Bronchial epithelial cell (primary cell): ENCODE measurements at places on chromosomes 12 and 14. TPM values are rescaled to one million over a fixed set of nuclear protein-coding genes. Genes with fewer than 3 reads are reported as not detected.

The P2RX7 gene
- total RNA-seq = under 0.01 and 0.77 TPM in 2 replicates

The FGF23 gene
- not detected in 2 replicates for total RNA-seq

The EXOC3L4 gene
- total RNA-seq = 0.26 TPM in 1 of 2 replicates, not detected in the other

The DYNC1H1 gene
- 277 and 372 TPM in 2 replicates for total RNA-seq

The SPTB gene
- not detected in 2 replicates for total RNA-seq

The IFNG gene
- total RNA-seq = not detected in 2 replicates
